ENCODE measurements at places on chromosomes 12 and 14.

- DNase-seq = no peak
Measured at GRCh38 chr12:64627771-64628170, 17.5 kb downstream of the RASSF3 start.

GRCh38 chr12:104249898-104250297 is 34.3 kb downstream of the TXNRD1 start:
- DNase-seq = no peak

DNA sequence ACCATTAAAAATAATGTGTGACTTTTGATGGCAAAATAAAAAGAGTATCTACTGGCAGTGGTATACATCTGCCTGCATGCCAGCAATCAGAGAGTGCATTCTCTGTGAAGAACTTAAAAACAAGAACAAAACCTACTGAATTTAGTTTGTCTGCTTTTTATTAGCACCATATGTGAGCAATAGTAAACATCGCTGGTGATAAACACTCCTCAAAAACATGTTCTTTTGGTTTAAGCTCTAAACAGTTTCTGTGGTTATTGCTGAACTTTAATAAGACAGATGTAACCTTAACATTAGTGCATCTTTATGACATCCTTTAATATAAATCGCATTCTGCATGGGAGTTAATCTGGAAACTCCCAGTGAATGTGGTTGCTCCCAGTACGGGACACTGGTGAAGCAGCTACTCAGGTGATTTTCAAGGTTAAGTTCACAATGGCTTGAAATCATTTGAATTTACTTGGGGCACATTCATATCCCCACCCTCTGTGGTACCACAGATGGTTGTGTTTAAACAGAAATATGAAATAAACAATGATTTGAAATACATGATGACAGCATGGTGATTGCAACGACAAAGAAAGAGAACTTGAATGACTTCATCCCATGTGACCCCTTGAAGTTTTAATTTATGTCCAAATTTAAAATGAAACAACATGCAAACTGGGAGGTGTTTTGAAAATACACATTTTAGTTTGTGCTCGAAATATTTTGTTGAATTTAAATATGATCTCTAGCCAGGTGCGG is 285.9 kb downstream of the FOXN3 start:
- DNase-seq = no peak

- DNase-seq = no peak
Measured at GRCh38 chr14:101623685-101624444, 62.6 kb downstream of the DIO3 start.

Measured in stimulated activated CD4-positive, alpha-beta T cell treated with anti-CD3 and anti-CD28 coated beads, Interleukin-1b, Interleukin-23, amount 100 ng/mL, for 1 hour (primary cell).